Naive thymus-derived CD4-positive, alpha-beta T cell (primary cell): ENCODE measurements at places on chromosomes 13 and 19. TPM values are rescaled to one million over a fixed set of nuclear protein-coding genes. Genes with fewer than 3 reads are reported as not detected.

- DNase-seq: no peak
Observed at GRCh38 chr19:51794885-51795490, at the start of gene FPR3. Gene FPR3 (plus strand): TSS chr19:51795157. CDS start chr19:51823749, 28,592 bp downstream.

DNA sequence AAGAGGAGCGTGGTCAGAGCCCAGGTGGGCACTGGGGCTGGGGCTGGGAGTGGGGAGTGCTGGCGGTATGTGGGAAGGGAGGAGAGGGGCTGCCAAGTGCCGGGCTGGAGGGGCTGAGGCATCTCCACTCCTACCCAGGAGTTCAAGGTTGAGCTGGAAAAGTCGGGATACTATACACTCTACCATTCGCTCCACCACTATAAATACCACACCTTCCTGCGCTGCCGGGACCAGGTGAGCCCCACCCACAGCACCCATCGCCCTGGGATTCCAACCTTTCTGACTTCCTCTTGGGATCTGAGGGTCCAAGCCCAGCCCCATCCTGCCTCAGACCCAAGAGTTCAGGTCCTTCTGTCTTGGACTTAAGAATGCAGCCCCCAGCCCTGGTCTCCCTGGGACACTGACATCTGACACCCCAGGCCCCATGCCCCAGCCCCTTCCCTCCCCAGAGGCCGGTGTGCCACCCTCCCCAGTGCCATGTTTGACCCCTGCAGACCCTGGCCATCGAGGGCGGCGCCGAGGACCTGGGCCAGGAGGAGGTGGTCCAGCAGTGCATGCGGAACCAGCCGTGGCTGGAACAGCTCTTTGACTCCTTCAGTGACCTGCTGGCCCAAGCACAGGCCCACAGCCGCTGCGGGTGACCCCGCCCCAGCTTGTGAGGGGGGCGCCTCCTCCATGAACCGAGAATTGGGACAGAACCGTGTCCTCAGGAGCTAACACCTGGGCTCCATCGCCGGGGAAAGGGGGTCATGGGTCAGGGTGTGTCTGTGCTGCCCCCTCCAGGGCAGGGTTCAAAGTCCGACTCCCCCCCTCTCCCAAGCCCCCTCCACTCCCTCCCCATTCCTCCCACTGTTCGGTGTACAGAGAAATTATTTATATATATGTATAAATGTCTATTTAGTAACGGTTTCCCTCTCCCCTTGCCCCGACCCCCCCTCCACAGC is 14.7 kb downstream of the RRAS start:
- DNase-seq: no peak

GRCh38 chr19:29084266-29084665 is 128.7 kb downstream of the UQCRFS1 start:
- no peak for DNase-seq

DNA sequence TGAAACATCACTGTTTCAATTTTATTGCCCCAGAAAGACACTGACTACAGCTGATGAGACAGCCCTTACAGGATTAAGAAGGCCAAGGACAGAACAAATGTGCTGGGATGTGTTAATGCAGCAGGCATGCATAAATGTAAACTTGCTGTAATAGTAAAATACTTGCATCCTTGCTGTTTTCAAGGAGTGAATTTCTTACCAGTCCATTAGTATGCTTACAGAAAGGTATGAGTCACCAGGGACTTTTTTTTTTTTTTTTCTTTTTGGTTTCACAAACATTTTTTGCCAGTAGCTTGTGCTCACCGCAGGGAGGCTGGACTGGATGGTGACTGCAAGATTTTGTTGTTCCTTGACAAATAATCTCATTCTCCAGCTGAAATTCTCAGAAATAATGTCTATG is 55.1 kb downstream of the GPR180 start:
- DNase-seq: no peak

DNA sequence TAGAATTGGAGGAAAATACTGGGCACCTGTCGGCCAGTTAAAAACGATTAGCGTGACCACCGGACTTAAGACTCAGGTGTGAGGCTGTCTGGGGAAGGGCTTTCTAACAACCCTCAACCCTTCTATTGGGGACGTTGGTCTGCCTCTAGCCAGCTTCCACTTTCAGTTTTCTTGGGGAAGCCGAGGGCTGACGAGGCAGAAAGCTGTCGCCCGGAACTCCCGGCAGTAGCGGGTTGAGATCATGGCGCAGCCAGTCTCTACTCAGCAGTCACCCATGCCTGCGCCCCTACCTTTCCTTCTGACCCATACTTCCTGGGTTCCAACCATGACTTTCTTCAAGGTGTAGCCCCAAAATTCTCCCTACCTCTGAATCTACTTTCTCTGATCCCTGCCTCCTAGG is 1424.1 kb downstream of the SLITRK1 start:
- DNase-seq: no peak

DNA sequence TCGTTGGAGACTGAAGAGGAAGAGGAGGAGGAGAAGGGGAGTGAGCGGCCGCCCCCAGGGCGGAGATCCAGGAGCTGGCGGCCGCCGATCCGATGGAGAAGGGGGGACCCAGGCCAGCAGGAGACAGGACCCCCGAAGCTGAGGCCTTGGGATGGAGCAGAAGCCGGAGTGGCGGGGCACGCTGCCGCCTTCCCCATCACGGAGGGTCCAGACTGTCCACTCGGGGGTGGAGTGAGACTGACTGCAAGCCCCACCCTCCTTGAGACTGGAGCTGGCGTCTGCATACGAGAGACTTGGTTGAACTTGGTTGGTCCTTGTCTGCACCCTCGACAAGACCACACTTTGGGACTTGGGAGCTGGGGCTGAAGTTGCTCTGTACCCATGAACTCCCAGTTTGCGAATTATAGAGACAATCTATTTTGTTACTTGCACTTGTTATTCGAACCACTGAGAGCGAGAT is 1.8 kb downstream of the GADD45B start:
- DNase-seq: no peak

GRCh38 chr19:11425719-11426457 is 6.8 kb upstream of the RGL3 start:
- DNase-seq: no peak

DNA sequence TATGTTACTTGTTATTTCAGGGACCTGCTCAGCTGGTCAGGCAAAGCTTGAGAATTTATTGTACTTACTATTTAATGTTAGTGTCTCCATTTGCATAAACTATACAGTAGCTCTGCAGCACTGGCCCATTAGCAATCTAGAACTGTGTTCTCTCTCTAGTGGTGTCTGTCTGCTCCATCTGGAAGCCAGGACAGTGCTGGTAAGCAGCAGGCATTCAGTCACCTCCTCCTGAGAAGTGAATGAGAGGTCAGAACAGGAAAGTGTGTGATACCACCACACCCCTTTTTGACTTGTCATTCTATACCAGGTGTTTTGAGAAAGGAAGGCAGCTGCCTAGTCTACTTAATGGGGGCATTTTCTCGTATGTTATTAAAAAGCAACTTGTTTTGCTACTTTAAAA is 3.9 kb downstream of the COG3 start:
- DNase-seq: no peak

DNA sequence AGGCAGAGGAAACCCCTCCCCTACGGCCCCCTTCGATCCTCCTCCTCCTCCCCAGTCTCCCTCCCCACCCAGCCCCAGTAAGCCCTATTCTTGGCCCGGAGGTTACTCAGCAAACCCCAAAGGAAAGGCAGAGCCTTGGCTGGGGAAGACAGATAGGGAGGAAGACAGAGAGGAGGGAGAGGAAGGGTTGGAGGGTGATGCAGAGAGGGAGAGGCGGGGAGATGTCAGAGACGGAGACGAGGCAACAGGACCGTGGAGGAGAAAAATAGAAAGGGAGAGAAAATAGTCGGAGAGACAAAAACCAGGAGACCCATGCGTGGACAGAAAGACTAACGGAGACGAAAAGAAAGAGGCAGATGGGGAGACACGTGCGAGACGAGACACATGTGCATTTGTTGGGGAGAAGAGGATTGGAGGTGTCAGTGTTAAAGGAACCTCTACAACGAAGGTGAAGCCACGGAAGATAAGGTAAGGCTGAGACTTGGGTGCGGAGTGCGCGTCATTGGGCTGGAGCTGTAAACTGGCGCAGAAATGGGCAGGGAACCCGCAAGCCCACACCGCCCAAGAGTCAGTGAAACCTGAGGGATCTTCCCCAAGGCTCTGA is 2.9 kb downstream of the TGFB1 start:
- no peak for DNase-seq

GRCh38 chr19:38664503-38665211 is 17.2 kb downstream of the ACTN4 start:
- DNase-seq: no peak

GRCh38 chr13:39892721-39893685 is 237.5 kb downstream of the COG6 start:
- peak; percentile 59 for DNase-seq

- no peak for DNase-seq
Observed at GRCh38 chr13:30193279-30194234, 113.8 kb downstream of the KATNAL1 start.

- peak; percentile 25 for DNase-seq
Observed at GRCh38 chr13:27379694-27380641, 44.5 kb upstream of the GTF3A start.

DNA sequence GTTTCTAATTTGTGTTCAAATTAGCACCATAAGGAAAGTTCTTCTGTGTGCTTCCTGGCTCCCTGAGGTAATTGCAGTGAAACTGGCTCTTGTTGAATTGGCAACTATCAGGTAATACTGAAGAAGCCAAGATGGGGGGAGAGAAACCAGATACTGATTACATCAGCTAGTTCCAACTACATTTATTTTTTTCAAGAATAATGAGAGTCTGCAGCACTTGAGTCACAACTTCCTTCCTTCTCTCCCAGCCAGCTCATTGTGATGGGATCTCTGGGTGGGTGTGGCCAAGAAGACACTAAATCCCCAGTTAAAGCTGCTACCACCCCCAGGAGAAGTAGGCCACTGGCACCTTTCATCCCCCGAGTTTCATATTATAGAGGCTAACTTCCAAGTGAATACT is 100.7 kb upstream of the RXFP2 start:
- no peak for DNase-seq

GRCh38 chr13:95710313-95710712 is 33.4 kb downstream of the DNAJC3 start:
- no peak for DNase-seq

AKAP8L gene
- 146 TPM for total RNA-seq

KLK3 gene
- total RNA-seq: not detected in 2 replicates

SLC15A1 gene
- not detected in 2 replicates for total RNA-seq

KIR2DL3 gene
- total RNA-seq: 0.27 TPM

IGFL1 gene
- not detected for total RNA-seq

ZNF418 gene
- total RNA-seq: 6.0 TPM

KISS1R gene
- total RNA-seq: 1.7 TPM

ZNF547 gene
- total RNA-seq: 3.6 and 5.1 TPM in 2 replicates

TBXA2R gene
- 0.73 and 0.76 TPM in 2 replicates for total RNA-seq

SBK3 gene
- not detected for total RNA-seq

HSH2D gene
- 53.7 and 55.2 TPM in 2 replicates for total RNA-seq

MTUS2 gene
- not detected for total RNA-seq
